ENCODE measurements at places on chromosomes 1 and 21. TPM values are rescaled to one million over a fixed set of nuclear protein-coding genes. Genes with fewer than 3 reads are reported as not detected.

GRCh38 chr1:25458541-25459298 is 28.0 kb downstream of the MACO1 start:
- DNase-seq, result no peak

The MRAP gene
- not detected for total RNA-seq

GRCh38 chr21:40681164-40681859 is 165.6 kb downstream of the DSCAM start:
- no peak for DNase-seq

GRCh38 chr1:110628323-110629105 is 22.4 kb upstream of the KCNA2 start:
- no peak for DNase-seq

GRCh38 chr1:41882486-41882885 is 36.2 kb downstream of the HIVEP3 start:
- DNase-seq, result no peak

GRCh38 chr1:223700942-223701637 is 11.2 kb upstream of the CAPN2 start:
- DNase-seq, result peak; percentile 95

- no peak for DNase-seq
Observed at GRCh38 chr1:184407816-184408510, 21.1 kb downstream of the C1orf21 start.

DNA sequence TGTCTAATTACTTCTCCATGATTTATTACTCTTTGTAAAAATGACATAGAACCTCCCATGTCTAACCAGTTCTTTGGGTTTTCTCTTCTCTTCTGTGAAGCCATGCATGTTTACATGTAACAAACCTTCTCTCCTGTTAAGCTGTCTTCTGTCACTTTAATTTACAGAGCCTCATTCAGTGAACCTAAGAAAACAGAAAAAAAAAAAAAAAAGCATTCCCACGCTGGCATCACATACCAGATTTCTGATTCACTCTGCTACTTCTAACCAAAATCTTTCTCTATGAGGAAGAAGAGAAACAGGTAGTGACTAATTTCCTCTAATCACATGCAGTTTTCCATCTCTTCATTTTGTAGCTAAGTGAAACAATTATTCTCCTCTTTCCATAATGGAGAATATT is 141.4 kb upstream of the CXADR start:
- peak; percentile 58 for DNase-seq

The GABRD gene
- 2.1 TPM for total RNA-seq

GRCh38 chr21:44758781-44759627 is 42.6 kb downstream of the UBE2G2 start:
- DNase-seq, result no peak

GRCh38 chr1:229156872-229157271 is 114.0 kb upstream of the RAB4A start:
- DNase-seq, result no peak

All from H4 (cell line).